Inflammatory macrophage treated with lipopolysaccharide for 4 hours (primary cell): ENCODE measurements at places on chromosomes 1 and 21.

DNA sequence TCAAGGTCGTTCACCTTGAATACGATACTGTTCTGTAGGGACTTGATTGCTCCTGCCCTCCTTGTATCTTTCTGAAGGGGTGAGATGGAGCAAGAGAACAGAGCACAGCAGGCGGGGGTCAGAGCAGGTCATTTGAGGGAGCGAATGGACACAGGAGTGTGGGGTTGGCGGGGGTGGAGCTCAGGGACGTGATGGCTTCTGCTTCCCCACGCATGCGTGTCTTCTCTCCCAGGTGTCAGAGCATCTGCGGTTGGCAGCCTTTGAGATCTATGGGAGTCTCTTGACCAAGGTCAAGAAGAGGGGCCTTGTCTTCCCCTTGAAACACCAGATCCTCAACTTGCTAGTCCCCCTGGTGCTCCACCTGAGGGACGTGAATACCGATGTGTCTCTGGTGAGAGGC is 63.9 kb downstream of the INAVA start:
- DNase-seq: no peak

- DNase-seq: no peak
These were observed 379.8 kb downstream of the SIPA1L2 start for GRCh38 chr1:232249861-232250777.

DNA sequence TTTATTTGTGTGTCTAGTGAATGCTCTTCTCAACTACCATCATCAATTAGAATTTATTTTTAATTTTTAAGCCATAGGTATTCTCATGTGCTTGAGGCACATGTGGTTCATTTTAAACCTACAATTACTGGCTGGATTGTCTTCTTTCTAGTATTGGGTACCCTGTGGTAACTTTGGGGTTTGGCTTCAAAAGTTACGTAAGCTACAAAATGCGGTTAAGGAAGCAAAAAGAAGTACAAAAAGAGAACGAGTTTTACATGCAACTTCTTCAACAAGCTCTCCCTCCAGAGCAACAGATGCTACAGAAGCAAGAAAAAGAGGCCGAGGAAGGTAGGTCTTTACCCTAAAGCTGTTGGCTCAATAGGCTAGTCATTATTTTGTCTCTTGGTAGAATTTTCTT is 25.8 kb downstream of the MACO1 start:
- DNase-seq: peak; percentile 37

GRCh38 chr21:22019766-22020165 is 1021.6 kb downstream of the NCAM2 start:
- DNase-seq: no peak

DNA sequence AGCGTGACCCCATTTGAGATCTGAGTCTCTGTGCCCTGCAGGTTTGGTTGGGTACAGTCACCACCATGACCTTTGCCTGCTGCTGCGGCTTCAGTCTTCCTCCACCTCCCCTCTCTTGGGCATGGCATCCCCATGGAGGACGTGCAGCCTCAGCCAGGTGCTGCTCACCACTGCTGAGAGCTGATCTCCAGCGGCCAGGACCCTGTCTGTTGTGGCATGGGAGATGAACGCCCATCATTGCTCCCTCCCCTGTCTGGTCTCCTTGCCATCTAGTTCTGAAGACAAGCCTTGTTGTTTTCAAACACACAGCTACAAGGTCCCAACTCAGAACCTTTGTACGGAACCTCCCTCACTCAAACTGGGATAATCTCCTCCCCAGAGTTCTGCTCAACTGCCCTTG is 19.2 kb upstream of the PKP1 start:
- no peak for DNase-seq
